ENCODE measurements at places on chromosomes 13 and 19.
A peak's percentile ranks its signal among the peaks of the same experiment; 100 is the strongest.

GRCh38 chr19:14090509-14091080, at the start of gene SAMD1:
TSS of gene SAMD1 (minus strand) at chr19:14090751.
- peak; percentile 73 for DNase-seq

DNA sequence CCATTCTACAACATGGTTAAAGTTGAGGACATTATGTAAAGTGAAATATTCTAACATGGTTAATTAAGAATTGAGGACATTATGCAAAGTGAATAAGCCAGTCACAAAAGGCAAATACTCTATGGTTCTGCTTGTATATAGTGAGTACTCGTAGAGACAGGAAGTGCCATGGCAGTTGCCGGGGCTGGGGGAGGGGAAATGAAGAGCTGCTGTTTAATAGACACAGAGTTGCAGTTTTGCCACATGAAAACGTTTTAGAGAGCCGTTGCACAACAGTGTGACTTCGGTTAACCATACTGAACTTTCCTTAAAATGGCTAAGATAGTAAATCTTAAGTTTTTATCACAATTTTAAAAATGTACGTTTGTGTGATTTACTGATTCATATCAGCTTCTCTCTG, 176.9 kb downstream of the SHISA2 start:
- no peak for DNase-seq

GRCh38 chr19:3801412-3802096, 15.4 kb upstream of the MATK start:
- DNase-seq = peak; percentile 35

- DNase-seq = no peak
These were observed 14.3 kb downstream of the ERICH4 start for GRCh38 chr19:41457241-41457640.

DNA sequence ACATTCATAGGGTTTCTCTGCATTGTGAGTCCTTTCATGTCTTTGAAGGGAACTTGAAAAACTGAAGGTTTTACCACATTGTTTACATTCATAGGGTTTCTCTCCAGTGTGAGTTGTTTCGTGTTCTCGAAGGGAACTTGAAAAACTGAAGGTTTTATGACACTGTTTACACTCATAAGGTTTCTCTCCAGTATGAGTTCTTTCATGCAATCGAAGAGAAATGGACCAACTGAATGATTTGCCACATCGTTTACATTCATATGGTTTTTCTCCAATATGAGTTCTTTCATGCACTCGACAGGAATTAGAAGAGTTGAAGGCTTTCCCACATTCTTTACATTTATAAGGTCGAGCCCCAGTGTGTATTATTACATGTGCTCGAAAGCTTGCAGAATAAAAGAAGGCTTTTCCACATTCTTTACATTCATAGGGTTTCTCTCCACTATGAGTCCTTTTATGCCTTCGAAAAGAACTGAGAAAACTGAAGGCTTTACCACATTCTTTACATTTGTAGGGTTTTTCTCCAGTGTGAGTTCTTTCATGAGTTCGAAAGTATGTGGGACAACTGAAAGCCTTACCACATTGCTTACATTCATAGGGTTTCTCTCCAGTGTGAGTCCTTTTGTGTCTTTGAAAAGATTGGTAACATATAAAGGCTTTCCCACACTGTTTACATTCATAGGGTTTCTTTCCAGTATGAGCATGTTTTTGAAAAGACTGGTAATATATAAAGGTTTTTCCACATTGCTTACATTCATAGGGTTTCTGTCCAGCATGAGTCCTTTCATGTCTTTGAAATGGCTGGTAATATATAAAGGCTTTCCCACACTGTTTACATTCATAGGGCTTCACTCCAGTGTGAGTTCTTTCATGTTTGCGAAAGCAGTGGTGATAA, 20.7 kb downstream of the ZNF14 start:
- no peak for DNase-seq

GRCh38 chr19:7983995-7984837, 21.2 kb downstream of the ELAVL1 start:
- DNase-seq = no peak

DNA sequence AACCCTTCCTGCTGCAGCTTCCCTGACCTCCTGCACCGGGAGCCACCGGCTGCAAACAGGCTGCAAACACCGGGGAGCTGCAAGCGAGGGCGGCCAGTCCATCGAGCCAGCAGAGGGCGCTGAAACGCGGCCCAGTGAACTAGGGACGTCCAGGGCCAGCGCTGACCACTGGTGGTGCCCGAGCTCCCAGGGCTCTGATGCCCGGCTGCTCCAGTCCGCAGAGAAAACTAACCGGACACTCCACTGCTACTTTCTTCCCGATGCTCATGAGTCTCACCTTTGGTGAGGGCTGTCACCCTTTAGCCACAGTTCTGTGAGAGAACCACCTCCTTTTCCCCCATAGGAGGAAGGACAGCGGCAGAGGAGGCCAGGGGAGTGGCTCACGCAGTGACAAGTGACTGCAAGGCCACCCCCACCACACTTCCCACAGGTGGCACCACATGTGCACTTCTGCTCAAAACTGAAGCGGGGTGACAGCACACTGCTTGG, 82.8 kb upstream of the MTIF3 start:
- peak; percentile 50 for DNase-seq

- no peak for DNase-seq
These were observed at the start of gene MAP4K1 for GRCh38 chr19:38617764-38618589. TSS of gene MAP4K1 (minus strand) at chr19:38617953. CDS start at chr19:38617895, 58 bp downstream.

DNA sequence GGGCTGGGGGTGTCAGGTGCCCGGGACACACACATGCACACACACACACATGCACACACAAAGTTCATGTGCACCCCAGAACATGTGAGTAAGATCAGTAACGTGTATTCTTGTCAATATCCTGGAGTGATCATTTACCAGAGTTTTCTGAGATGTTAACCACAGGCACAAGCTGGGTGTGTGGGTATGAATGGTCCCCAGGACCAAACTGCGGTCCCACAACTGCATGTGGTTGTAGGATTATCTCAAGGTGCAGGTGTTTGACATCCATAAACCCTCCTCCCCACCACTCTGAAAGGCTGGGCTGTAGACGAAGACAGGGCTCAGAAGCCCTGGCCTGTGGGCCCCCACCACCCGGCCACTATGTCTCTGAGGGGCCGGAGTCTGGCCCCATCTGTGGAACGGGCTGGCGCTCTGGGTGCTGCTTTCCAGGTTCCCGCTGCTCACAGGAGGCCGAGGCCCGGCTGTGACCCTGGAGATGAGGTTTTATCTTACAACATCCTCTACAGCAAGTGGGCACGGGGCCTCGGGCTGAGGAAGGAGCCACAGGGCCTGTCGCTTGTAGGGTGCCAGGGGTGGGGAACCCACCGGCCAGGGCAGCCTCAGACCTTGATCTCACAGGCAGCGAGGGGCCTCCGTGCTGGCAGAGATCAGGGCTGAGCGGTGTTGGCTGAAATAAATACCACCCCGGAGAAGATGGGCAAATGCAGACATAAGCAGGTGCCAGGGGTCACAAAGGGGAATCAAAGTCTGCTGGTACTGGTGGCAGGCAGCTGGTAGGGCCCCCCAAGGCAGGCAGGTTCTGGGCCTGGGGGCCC, 4.3 kb downstream of the F2RL3 start:
- no peak for DNase-seq

DNA sequence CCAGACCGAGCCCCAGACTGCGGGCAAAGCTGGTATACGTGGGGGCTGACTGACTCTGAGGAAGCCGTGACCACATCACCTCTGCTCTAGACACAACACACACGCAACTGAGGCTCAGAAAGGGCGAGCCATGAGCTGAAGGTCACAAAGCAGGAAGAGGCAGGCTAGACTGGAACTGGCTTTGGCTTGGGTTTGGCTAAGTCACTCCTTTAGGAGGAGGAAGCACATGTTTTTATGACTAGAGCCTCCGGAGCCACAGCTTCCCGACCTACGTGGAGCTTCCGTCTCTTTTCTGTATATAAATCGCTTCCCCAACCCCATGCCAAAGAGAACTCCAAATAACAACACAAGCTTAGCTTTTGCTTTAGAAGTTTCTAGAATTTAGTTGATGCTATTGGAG, 48.0 kb downstream of the RFX2 start:
- DNase-seq = no peak

DNA sequence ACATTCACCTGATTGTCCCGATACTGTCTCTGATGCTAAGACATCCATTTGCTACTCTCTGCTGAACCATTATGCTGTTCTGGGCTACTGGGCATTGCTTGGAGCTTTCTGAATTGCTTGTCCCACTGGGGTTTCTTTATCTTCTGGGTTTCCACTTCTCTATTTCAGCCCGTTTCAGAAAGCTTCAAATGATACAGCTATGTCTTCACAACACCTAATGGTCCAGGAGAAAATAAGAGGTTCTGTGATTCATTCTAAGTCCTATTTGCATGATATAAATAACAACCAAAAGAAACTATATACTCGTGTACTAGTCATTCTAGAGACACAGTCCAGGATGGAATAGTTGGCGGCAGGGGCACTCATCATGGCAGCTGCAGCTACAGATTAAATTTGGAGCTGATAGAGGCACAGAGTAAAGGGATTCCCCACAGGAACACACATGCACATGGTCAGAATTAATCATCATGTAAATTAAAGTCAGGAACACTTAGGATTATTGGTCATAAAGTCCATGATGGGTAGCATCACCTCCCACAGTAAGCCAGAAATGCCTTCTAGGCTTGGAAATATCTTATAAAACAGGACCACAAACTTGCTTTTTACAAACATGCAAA, 33.3 kb upstream of the SCEL start:
- no peak for DNase-seq

DNA sequence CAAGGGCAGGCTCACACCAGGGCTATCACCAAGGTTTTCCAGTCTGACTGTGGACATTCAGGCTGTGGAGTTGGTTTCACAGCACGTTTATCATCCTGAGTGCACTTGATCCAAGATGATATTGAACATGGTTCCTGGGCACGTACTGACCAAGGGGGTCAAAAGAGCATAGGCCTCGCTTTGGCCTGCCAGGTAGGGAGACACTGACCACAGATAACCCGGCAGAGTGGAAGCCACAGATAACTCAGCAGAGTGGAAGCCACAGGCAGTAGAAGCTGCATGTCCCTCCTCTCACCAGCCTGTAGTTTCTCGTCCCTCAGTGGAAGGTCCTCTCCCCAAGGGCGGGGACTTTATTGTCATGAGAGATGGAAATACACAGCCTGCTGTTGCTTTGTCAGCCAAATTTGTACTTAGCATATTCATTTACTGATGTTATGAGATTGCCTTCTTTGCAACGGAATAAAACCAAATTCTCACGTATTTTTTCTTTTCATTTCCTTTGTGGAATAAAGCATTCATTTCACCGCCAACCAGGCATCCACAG, 8.8 kb upstream of the KRTDAP start:
- DNase-seq = no peak

DNA sequence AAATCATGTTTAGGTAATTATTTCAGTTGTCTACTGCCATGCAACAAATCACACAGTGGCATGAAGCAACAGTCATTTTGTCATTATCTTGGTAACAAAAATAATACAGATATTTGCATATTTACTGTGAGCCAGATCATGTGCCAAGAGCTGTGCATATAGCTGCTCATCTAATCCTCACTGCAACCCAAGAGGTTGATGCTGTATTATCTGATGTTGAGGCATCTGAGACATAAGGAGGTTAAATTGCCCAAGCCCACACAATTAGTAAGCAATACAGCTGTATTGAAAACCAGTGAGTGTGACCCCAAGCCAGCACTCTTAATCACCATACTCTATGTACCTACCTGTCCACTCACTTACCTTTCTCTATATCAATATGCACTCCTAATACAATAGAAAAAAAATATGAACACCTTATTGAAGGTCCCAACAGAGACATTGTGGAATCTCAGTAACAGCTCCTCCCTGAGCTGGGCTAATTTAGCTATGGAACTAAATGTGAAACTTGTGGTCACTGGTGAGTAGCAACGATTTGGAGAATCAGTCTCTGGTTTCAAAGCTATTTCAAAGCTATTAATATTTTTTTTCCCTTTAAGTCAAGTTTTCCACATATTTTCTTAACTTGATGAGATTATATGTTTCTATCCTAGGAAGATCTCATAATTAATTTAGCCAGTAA, 185.2 kb downstream of the KLF12 start:
- DNase-seq = no peak

DNA sequence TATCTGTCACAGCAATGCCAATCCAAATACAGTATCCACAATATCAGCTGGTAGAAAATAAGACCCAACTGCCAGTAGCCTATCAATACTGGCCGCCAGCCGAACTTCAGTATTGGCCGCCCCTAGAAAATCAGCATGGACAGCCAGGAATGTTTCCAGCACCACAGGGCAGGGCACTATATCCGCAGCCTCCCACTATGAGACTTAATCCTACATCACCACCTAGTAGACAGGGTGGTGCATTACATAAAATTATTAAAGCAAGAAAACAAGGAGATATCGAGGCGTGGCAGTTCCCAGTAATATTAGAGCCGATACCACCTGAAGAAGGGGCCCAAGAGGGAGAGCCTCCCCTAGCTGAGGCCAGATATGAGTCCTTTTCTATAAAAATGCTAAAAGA, 111.3 kb downstream of the ZNF486 start:
- no peak for DNase-seq

DNA sequence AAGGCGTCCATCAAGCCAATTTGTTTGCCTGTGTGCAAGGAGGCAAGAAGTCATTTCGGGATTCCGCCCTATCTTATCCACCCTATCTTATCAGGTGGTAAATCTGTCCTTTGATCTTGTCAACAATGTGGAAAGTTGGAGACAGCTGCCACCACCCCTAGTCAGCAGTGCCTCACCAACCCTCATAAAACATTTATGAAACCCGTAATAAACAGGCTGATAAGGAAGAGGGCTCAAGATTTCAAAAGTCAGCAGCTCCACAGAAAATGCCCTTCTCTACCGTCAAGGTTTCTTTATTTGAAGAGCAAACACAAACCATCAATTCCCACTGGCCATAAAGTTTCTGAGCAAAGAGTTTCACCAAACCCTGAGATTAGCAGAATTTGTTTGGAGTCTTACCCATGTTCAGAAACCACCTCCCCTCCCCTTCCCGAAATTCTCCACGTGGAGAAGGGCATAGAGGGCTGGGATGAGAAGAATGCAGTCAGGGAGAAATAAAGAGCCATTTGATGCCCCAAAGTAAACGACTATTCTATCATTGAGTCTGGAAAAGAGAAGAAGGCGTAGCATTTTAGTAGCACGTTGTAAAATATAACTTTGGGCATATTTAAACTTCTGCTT, 196.0 kb upstream of the GPR12 start:
- DNase-seq = no peak

- DNase-seq = no peak
These were observed 60.0 kb downstream of the VWA8 start for GRCh38 chr13:41900918-41901317.

DNA sequence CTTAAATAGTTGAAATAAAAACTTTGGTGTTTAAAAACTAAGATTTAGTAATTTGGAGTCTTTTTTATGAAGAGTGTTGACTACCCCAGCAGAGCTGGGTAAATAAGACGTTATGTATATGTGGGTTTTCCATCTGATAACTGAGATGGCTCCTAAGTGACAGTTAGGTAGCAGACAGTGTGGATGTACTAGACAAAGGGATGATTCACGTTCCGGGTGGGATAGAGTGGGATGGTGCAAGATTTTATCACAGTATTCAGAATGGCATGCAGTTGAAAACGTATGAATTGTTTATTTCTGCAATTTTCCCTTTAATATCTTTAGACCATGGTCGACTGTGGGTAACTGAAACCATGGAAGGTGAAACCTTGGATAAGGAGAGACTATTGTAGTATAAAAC, 50.4 kb downstream of the NAA16 start:
- no peak for DNase-seq

All from NCI-H1092 (cell line).